PC-3 (cell line): ENCODE measurements at places on chromosomes 1 and 21. TPM values are rescaled to one million over a fixed set of nuclear protein-coding genes. Genes with fewer than 3 reads are reported as not detected.

TIAM1 gene
- total RNA-seq, result 19.1 and 21.1 TPM in 2 replicates

GRCh38 chr1:203932556-203932955 lies 71.2 kb downstream of the SNRPE start:
- DNase-seq, result no peak

NOS1AP gene
- 1.6 and 2.6 TPM in 2 replicates for total RNA-seq

RHCE gene
- 1.1 and 1.4 TPM in 2 replicates for total RNA-seq

DNA sequence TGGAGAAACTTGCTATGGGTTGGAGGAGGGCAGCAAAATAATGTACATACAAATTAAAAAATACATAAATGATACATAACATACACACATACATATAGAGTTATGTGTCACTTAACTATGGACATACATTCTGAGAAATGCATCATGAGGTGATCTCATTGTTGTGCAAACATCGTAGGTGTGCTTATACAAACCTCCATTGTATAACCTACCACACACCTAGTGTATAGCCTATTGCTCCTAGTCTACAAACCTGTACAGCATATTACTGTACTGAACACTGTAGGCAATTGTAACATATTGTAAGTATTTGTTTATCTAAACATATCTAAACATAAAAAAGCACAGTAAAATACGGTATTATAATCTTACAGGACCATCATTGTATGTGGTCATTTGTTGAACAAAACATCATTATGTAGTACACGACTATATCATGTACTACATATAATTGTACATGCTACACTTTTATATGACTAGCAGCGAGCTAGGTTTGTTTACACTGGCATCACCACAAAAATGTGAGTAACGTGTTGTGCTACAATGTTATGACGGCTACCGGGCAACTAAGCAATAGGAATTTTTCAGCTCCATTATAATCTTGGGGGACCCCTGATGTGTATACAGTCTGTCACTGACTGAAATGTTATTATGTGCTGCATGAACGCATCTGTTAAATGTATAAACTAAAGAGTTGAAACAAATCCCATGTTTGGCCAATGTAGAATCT lies 35.5 kb downstream of the ITGB3BP start:
- DNase-seq, result peak; percentile 87

GRCh38 chr21:26845066-26845758 lies at the start of gene ADAMTS1:
Gene ADAMTS1, minus strand, starts transcription at chr21:26845409. Its CDS starts 455 bp downstream, at chr21:26844954.
- peak; percentile 76 for DNase-seq

KCNT2 gene
- 0.26 and 0.69 TPM in 2 replicates for total RNA-seq

- no peak for DNase-seq
Measured at GRCh38 chr1:109636201-109636952, 16.7 kb downstream of the AMPD2 start.

DNA sequence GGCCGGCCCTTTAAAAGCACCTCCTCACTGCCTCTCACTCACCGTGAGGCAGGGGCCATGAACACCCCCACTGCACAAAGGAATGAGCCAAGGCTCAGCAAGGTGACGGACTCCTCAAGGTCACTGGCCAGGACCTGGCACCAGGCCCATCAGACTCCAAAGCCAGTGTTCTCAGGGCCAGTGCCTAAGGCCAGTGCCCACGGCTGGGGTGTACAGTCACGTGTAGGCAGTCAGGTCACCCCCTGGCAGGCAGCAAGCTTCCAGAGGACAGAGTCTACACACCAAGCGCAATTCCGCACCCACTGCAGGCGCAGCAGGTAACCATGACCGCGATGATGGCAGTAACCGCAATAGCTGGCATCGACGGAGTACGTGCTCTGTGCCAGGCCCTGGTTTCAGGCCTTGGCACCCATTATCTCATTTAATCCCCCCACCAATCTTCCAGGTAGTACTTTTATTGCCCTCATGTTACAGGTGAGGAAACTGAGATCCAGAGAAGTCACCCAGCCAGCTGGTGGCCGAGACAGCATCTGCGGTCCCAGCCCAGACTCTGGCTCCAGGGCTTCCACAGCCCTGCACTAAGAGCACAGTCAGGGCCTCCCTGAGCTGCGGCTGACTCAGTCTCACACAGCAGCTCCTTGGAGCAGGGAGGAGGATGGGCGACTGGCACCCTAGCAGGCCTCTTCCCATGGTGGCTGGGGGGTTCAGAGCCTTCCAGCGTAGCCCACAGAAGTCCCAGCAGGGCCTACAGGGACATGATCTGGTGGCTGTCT lies 27.0 kb downstream of the RAP1GAP start:
- no peak for DNase-seq

LCK gene
- total RNA-seq, result 3.6 and 4.3 TPM in 2 replicates

C1orf115 gene
- total RNA-seq, result 5.9 and 6.3 TPM in 2 replicates

GRCh38 chr1:61076728-61077675 lies 5.4 kb upstream of the NFIA start:
- DNase-seq, result peak; percentile 93

DNA sequence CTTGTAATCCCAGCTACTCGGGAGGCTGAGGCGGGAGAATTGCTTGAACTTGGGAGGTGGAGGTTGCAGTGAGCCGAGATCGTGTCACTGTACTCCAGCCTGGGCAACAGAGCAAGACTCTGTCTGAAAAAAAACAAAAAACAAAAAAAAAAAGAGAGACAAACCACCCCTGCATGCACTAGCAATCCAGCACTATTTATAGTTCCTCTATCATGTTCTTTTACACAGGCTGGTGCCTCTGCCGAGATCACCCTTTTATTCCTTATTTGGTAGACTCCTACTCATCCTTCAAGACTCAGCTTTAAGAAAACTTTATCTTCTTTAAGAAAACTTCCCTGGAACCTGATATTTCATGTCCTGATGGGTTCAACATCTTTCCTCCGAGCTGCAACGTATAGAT lies 10.8 kb downstream of the FMO5 start:
- no peak for DNase-seq

DNA sequence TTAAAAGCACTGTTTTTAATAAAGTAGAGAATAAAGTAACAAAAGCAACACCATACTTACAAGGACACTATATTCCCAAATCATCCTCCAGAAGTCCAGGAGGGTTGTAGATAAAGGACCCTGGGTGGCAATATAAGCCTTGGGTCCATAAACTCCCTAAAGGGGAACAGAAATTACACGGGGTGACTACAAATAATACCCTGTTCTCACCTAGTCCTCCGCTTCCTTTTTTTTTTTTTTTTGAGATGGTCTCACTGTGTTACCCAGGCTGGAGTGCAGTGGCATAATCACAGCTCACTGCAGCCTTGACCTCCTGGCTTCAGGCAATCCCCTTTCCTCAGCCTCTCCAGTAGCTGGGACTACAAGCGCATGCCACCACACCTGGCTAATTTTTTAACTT lies 13.1 kb downstream of the PTPN22 start:
- DNase-seq, result no peak

DNA sequence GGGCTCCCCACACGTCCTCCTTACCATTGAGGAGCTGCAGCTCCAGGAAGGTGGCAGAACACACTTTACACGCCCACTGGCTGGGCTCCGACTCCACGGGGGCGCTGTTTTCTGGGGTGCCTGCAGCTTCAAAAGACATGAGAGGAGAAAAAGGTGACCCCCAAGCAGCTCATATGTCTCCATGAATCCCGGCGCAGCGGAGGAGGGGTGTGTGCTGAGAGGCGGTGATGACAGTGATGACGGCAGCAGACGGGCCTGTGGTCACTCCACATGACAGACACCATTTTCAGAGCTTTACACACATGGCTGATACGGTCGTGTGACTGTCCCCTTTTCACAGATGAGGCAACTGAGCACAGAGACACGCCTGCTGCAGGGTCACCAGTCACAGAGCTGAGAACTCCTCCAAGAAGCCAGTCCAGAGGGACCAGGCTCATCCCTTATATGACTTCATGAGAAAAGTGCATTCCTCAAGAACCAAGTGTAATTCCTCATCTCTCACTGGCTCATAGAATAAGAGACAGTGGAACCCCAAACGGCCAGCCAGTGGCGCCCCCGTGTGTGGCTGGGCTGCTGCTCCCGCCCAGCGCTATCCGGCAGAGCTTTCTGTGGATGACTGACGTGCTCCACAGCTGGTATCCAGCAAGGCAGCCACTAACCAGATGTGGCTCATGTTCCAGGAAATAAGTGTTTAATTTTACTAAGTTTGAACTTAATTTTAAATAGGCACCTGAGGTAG lies 31.9 kb downstream of the PRDM15 start:
- DNase-seq, result no peak

PEX11B gene
- 27.4 and 31.3 TPM in 2 replicates for total RNA-seq

DNA sequence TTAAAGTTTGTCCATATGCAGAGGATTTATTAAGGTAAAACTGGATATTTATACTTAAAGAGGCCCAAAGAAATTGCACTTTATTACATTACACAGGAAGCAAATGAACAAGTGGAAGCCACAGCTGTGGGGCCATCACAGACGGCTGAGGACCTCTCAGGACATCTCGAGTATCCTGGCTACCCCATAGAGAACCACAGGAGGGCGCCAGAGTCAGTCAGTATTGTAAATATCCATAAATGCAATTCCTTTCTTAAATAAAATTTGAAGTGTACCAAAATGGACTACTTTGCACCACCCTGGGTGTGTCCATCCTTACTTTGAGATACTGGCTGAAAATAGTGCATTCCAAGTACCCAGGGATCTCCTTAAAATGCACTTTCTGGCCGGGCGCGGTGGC lies 257.2 kb downstream of the MRPL39 start:
- peak; percentile 78 for DNase-seq

- DNase-seq, result no peak
Measured at GRCh38 chr1:35577071-35577998, 4.2 kb downstream of the TFAP2E start.

DNA sequence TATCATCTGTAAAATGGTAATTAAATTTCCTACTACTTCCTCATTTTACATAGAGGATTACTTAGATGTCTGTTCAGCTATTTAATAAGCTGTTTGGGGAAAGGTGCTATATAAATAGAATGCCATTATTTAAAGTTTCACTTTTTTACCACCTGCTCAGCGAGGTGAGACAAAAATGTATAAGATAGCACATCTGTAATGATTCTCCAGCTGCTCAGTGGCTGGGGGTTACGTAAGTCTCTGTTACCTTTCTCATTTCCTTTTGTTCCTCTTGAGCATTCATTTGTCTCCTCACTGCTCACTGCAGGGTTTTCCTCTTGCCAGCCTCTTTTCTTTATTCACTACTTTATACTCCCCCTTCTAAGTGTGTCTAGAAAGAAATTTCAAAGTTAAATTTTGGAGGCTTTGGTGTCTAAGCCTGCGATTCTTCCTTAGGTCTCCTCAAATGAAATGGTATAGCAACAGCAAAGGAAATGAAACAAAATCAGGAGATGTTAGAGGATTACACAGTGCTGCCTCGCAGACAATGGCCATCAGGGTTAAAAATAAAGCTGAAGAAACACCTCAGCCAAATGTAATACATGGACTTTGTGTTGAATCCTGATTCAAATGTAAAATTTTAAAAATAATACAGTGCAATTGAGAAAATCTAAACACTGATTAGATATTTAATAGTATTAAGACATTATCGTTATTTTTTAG lies 6.8 kb downstream of the RGS8 start:
- no peak for DNase-seq

GRCh38 chr1:33655496-33655895 lies 183.1 kb downstream of the ZSCAN20 start:
- DNase-seq, result no peak

- DNase-seq, result no peak
Measured at GRCh38 chr1:20974951-20975350, 187.8 kb upstream of the HP1BP3 start.

ZNF648 gene
- not detected in 2 replicates for total RNA-seq

DNA sequence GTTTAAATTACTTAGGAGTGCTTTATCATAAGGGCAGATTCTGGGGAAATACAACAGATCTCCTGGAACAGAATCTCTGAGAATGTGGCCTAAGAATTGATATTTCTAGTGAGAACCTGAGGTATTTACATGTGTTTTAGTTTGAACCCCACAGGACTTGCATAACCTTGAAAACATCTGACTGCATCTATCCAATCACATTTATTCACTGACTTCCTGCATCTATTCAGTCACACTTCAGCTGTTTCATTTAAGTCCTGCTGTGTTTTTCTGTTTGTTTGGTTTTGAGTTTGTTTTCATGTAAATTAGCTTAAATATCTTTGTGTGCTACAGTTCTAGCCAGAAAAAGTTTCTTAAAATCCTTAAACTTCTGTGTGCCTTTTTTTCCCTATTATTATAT lies 1260.7 kb downstream of the PLA2G4A start:
- DNase-seq, result no peak

BMP8B gene
- total RNA-seq, result 3.3 and 4.7 TPM in 2 replicates

GRCh38 chr1:212545941-212546635 lies 62.5 kb upstream of the ATF3 start:
- no peak for DNase-seq

GRCh38 chr1:218943371-218943770 lies 230.3 kb upstream of the LYPLAL1 start:
- no peak for DNase-seq

DNA sequence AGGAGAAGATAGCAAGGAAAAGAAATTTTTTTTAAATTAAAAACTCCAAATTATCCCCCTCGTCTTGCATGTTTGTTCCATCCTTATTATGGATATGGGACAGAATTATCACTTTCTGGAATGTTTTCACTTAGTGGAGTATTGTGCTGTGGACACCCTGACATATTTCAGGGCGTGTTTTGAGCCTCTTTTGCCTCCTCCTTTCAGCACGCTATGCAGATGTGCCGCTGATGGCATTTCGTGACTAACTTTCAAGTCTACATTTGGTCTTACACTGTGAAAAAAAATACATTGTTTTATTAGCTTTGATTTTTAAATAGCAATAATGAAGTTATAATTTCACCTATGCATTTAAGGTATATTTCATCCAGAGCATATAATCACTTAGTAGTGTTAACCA lies 738.7 kb downstream of the LTN1 start:
- DNase-seq, result no peak

DNA sequence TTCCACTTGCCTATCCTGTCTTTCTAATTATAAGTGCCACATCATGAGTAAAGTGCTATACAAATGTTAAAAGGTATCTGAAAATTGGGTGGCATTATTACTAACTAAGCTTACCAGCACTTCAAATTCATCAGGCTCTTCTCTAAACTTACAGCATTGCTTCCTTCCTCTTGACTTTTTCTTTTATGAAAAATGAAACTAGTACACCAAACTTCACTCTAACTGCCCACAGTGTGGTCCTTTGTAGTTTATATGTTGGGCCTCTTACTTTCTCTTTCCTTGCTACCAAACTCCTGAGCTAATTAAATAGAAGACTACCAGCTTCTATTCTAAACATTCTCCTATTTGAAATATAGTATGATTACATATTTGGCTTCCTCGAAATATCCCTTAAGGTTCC lies 81.8 kb downstream of the NOTCH2 start:
- DNase-seq, result no peak
